CD4-positive, alpha-beta T cell treated with Interleukin-10 for 1 hour (primary cell): ENCODE measurements at places on chromosomes 7 and 10.

- no peak for DNase-seq
Observed at GRCh38 chr7:33933611-33934281, 28.4 kb downstream of the BMPER start.

DNA sequence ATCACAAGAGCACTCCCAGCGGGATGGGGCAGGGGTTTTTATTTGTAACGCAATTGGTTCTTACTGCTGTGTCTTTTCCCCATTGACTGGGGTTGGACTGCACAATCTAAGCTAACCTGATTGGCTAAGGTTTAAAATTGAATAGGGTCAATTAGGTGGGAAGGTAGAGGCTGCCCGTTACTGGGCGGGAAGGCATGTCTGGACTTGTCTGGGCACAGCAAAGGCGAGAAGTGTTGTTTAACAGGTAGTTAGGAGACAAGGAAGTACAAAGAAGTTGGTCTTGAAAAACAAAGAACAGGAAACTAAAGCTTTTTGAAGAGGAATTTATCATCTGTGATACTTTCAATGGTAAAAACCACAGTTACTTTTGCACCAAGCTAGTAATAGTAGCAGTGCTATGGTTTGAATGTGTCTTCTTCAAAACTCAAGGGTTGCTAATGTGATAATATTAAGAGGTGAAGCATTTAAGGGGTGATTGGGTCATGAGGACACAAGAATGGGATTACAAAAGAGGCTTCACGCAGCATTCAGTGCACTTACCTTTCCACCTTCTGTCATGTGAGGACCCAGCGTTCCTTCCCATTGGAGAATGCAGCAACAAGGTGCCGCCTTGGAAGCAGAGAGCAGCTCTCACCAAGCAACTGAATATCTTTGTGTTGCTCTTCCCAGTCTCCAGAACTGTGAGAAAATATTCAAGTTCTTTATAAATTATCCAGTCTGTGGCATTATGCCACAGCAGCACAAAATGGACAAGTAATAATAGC, 875.5 kb upstream of the SORCS1 start:
- no peak for DNase-seq

- no peak for DNase-seq
Observed at GRCh38 chr10:23186697-23187096, 5.4 kb upstream of the PTF1A start.

GRCh38 chr10:98460837-98461499, 14.2 kb upstream of the HPS1 start:
- DNase-seq = no peak

DNA sequence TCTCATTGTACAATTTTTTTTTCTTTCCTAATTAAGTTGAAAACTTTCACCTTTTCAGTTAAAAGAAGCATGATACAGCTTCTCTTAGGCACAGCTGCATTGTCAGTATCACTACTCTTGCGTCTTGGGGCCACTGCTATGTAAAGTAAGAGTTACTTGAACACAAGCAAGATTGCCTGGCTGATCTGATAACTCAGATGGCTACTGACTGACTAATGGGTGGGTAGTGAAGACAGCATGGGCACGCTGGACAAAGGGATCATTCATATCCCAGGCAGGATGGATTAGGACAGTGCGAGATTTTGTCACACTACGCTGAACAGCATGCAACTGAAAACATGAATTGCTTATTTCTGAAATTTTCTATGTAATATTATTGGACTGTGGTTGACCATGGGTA, 11.6 kb upstream of the ADAMTS14 start:
- DNase-seq = no peak

DNA sequence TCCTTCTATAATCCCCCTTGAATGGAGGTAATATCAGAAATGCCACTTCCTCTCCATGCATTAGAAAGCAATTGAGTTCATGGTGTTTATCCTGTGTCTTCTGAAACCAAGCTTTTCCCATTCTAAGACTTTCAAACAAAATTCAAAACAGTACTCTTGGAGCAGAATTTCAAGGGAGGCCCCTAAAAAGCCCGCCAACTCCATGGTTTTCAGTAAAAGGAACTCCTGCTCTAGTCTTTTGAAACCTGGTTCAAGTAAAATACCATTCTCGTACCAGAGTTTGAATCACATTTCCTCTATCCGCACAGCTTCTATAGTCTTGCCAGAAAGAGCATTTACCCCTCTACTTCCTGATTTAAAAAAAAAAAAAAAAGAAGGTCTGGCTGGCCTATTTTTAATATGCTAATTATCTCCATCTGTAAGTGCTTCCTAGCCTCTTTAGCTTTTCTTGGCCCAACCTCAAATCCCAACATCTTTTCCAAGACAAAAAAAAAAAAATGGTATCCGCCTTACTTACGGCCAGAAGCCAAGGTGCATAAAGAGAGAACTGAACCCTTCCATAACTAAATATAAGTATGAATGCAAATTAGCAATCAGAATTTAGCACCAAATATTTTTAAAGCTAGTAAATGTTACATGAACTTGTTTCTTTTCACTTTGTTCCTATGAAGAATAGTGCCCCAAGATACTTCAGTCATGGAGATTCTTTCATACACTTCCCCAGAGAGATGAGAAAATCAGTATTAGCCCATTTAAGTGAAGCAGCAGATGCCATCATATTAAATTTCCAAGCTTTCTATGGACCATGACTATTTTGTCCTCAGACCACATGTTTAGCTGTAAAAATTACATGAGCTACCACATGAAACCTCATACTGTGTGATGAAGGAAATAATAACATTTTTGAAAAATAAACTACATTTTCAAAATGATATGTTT, 199.9 kb upstream of the FAM3C start:
- no peak for DNase-seq

GRCh38 chr10:6716516-6716915, 136.4 kb upstream of the PRKCQ start:
- no peak for DNase-seq

DNA sequence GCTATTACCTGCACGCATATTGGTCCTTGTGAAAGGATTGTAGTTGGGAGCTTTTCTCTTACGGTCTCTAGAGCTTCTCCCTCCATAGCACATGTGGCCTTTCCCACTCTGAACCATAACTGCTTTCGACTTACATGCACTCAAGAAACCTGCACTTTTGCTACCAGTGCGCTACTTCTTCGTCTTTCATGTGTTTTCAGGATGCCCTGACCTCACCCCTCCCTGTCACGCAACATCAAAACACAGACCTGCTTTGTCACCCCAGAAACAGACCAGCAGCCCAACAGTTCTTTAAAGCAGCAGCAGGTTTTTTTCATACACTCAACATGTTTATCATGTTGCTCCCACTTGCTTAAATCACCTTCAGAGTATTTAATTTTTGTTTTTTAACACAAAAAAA, 243.5 kb upstream of the TCF7L2 start:
- no peak for DNase-seq

DNA sequence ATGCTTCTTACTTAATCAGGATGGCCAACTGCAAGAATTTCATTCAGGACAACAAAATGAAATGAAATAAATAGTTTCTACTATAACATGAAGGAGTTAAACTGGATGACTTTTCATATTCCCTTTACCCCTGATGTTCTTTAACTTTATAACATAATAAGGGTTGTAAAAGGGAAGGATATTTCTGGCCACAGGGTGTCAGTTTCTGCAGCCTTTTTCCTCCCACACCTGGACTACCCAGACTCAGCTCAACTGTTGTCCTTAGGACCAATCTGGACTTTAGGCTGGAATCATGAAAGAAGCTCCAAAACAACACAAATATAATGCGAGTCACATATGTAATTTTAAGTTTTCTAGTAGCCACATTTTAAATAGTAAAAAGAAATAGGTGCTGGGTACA, 43.4 kb downstream of the PRPS1L1 start:
- no peak for DNase-seq

DNA sequence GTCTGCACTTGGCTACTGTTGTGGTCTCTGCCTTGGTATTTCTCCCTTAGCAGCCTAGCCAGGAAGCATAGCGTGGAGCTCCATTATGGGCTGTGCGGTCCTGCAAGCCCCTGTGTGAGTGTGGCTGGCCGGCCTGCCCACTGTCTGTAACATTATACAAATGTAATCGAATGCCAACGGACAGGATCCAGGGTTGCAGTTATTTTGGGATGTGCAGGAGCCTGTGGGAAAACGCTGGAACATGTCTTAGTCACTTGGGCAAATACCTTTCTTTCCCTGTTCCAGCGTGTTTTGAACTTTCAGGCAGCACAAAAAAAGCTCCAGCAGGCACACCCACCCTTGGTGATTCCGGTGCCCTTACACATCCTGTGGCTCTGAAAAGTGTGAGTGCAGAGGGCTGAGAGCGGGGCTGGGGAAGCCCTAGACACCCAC, 29.5 kb downstream of the BAG3 start:
- no peak for DNase-seq

- DNase-seq = no peak
Observed at GRCh38 chr10:29740981-29741545, 106.3 kb upstream of the SVIL start.

- no peak for DNase-seq
Observed at GRCh38 chr10:21334891-21335696, 190.4 kb downstream of the SKIDA1 start.

DNA sequence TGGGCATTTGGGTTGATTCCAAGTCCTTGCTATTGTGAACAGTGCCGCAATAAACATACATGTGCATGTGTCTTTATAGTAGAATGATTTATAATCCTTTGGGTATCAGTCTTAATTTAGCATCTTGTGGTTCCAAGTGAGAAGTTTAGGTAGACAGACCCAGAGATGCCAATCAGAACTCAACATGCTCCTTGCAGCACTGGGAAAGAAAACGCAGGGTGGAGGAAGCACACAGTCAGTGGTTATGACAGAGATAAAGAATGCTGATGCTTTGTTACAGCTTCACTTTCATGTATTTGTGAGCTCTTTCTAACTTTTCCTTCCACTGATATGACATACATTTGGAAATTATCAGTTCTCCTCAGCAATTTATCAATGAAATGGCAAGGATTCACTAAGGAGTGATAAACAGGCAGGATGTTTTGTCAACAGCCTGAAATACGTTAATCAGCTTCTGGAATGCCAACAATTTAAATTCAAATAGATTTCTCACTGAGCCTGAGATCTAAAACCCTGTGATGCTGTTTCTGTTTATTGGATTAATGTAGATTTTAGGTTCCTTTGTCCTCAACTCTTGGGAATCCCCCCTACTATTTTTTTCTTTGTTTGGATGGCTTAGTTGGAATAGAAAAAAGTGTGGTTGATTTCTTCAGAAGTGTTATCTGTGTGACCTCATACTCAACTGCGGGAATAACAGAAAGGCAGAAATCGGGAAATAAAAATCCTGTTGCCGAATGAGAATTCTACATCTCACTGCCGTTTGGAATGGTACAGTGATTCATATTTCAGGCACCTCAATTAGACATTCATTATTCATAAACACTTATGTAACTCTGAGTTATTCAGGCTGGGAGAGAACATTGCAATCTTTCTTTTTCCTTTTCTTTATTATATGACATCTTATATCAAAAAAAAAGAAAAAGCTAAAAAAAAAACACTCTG, 675.0 kb downstream of the CNTNAP2 start:
- DNase-seq = no peak

DNA sequence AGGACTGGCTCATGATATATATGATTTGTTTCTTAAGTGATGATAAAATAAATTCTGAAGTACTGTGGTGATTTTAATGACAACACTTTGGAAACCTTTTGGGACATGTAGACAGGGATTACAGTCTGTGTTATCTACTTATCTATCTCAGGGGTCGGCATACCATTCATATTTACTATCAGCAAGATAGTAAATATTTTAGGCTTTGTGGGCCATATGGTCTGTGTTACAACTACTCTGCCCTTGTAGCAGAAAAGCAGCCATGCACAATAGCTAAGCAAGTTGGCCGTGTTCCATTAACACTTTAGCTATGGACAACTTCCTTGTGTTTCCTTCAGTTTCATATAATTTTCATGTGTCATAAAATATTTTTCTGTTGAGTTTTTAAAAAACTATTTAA, 97.8 kb upstream of the PRPS1L1 start:
- DNase-seq = no peak

- DNase-seq = no peak
Observed at GRCh38 chr7:123580406-123581161, 21.0 kb upstream of the ASB15 start.

- DNase-seq = peak; percentile 32
Observed at GRCh38 chr10:15245530-15245929, 77.0 kb upstream of the NMT2 start.

DNA sequence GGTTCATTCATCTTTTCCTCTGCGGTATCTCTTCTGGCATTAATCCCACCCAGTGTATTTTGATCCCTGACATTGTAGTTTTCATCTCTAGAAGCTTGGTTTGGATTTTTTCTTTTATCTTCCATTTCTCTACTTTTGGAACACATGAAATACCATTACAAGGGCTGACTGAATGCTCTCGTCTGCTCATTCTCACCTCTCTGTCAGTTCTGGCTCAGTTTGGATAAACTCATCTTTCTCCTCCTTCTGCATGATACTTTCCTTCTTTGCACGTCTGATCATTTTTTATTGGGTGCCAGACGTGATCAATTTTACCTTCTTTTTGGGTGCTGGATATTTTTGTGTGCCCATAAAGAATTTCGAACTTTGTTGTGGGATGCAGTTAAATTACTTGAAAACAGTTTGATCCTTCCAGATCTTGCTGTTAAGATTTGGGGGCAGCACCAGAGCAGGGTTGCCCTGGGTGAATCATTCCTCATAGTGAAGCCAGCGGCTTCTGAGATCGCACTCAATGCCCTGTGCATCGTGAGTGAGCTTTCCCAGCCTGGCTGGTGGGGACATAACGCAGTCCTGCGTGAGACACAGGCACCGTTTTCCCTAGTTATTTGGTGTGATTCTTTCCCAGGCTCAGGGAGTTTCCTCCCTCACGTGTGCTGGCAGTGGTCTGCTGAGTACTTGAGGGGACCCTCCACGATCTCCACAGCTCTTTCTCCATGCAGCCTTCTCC, 53.8 kb downstream of the LHPP start:
- no peak for DNase-seq

GRCh38 chr10:127550861-127551260, 1.8 kb downstream of the NPS start:
- no peak for DNase-seq
